ENCODE measurements at places on chromosomes 7 and 10.

DNA sequence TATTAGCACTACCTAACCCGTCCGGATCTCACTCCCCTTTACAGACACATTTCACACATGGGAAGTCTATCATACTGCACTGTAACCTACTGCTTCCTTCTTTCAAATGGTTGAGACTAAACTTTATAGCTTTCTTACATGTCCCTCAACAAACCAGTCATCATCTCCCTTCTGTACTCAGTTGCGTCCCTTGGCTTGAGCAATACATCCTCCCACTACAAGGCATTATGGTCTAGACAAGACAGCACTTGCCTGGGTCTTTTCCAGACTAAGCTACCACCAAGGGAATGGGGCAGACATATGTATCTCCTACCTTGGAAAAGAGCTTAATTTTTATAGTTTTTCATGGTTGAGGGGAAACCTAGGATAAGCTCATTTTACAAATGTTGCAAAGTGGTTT, 575.2 kb downstream of the KCNMA1 start:
- DNase-seq, result no peak

- DNase-seq, result no peak
Observed at GRCh38 chr7:42167631-42168236, 69.3 kb downstream of the GLI3 start.

DNA sequence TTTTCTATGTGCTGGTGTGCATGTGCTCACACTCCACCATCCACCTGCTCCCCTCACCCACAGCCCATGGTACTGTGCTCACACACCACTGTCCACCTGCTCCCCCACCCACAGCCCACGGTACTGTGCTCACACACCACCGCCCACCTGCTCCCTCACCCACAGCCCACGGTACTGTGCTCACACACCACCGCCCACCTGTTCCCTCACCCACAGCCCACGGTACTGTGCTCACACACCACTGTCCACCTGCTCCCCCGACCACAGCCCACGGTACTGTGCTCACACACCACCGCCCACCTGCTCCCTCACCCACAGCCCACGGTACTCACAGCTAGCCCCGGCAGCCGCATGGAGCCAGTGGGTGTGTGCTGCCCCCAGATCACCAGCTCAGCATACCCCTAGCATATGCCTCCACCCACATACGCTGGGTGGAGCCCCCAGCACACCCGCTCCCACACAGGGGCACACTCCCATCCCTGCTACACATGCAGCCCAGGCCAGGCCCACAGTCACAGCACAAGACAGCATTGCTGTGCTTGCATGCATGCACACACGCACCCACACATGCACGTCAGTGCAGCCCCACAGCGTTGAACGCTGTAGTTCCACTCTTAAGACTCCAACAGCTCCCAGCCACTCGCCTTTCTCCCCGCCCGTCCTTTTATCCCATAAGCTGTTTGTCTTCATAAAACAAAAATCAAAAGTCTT, 62.0 kb downstream of the PAX2 start:
- no peak for DNase-seq

DNA sequence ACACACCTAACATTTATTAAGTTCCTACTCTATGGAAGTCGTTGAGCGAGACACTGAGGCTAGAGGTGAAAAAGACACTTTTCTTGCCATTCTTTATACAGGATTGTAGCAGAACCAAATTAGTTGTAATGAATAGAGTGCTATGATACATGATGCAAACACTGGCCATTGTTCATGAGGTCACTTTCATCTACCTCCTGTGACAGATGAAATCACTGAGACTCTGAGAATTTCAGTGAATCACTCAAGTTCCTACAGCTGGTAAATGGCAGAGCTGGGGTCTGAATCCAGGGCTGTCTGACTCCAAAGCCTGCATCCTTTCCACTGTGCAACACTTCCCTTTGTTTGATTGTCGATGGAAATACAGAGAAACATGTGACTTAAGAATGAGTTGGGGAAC, 657.6 kb downstream of the LRMDA start:
- DNase-seq, result no peak

- DNase-seq, result no peak
Observed at GRCh38 chr7:37635346-37635745, 48.2 kb upstream of the GPR141 start.

- DNase-seq, result no peak
Observed at GRCh38 chr7:108716783-108717182, 147.1 kb downstream of the DNAJB9 start.

- no peak for DNase-seq
Observed at GRCh38 chr7:54559401-54559800, 17.2 kb downstream of the VSTM2A start.

DNA sequence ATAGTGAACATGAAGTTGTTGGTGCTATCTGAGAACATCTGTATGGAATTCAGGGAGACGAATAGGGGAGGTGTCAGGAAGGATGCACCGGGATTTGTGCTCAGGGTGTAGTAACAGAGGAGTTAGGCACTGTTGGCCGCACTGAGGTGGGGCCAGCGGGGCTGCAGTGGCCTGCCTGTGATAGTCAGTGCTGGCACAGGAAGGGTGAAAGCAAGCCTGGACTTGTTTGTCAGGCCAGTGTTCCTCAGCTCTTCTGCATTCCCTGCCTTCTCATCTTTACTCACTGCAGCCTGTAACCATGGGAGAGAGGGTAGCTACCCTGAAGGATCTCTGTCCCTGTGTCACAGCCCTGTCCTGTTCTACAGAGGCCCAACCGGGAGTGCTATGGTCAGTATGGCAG, 81.3 kb downstream of the SH2D4B start:
- DNase-seq, result no peak

DNA sequence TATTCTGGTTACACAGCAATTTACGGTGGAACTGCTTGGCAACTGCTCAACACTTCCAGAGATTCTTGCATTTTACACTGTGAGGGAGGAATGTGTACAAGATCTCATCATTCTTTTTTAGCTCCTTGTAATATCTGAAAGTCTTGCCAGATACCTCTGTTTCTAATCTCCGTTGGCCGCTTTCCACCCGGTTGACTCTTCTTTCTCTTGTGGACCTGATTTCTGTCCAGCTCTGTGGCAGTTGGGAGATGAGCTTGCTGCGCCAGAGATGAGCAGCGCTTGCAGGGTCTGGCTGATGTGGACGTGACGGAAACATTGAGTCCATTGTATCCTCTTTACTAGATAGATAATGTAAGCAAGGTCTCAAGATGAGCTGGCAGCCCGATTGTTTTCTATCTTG, 27.6 kb downstream of the SPAG6 start:
- DNase-seq, result no peak

- DNase-seq, result no peak
Observed at GRCh38 chr7:91503934-91504555, 239.8 kb downstream of the FZD1 start.

- DNase-seq, result no peak
Observed at GRCh38 chr7:7675686-7676085, 35.1 kb downstream of the UMAD1 start.

GRCh38 chr7:16135658-16136057, 285.7 kb downstream of the CRPPA start:
- DNase-seq, result no peak

DNA sequence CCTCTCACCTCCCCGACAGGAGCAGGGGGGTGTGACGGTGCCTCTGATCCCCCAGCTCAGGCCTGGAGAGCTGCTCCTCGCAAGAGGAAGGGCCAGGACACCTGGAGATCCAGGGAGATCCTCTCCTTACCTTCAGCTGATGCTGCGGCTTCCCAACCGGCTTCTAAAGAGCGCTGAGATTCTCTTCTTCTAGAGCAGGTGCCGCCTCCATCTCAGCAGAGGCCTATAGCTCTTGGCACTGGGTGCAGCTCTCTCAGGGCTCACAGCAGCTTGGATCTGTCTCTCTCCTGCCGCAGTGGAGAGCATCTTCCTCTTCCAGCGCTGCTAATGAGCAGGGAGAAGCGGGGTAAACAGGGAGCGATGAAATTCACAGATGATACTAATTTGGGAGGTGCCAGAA, 189.6 kb upstream of the PLXNA4 start:
- DNase-seq, result no peak

DNA sequence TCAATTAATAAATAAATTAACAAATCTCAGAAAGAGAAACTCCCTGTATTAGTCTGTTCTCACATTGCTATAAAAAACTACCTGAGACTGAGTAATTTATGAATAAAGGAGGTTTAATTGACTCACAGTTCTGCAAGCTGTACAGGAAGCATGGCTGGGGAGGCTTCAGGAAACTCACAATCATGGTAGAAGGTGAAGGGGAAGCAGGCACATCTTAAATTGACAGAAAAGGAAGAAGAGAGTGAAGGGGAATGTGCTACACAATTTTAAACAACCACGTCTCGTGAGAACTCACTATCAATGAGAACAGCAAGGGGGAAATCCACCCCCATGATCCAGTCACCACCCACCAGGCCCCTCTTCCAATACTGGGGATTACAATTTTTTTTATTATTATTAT, 358.3 kb upstream of the KIAA1217 start:
- no peak for DNase-seq

DNA sequence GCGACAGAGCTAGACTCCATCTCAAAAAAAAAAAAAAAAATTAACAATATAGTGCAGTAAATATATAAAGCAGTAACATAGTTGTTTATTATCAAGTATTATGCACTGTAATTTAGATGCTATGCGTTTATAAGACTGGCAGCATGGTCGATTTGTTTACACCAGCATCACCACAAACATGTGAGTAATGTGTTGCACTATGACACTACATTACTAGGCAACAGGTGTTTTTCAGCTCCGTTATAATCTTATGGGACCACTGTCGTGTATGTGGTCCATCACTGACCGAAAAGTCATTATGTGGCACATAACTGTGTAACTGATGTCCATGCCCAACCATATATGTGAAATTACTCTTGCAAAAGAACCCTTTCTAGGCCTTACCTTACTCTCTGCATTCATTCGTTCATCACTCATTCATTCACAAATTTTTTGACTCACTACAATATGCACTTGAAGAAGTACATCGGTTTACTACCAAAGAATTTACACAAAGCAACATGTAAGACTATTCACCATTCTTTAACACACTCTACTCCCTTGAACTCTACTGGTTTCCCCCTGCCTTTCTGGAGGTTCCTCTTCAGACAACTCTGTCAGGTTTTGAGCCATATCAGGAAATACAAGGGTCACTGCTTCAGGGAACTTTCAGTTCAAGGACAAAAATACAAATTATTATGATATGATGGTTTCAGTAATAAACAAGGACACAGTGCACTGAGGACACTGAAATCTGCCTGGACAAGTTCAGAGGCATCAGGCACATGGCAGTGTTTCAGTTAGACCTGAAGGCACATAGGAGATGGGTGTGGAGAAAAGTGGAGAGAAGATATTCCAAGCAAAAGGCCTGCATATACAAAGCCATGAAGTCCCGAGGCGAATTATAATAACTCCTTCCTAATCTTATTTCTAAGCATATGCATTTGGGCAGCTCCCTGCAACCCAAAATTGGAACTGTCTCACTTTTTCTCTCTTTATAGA, 17.4 kb downstream of the ITGB1 start:
- peak; percentile 25 for DNase-seq

DNA sequence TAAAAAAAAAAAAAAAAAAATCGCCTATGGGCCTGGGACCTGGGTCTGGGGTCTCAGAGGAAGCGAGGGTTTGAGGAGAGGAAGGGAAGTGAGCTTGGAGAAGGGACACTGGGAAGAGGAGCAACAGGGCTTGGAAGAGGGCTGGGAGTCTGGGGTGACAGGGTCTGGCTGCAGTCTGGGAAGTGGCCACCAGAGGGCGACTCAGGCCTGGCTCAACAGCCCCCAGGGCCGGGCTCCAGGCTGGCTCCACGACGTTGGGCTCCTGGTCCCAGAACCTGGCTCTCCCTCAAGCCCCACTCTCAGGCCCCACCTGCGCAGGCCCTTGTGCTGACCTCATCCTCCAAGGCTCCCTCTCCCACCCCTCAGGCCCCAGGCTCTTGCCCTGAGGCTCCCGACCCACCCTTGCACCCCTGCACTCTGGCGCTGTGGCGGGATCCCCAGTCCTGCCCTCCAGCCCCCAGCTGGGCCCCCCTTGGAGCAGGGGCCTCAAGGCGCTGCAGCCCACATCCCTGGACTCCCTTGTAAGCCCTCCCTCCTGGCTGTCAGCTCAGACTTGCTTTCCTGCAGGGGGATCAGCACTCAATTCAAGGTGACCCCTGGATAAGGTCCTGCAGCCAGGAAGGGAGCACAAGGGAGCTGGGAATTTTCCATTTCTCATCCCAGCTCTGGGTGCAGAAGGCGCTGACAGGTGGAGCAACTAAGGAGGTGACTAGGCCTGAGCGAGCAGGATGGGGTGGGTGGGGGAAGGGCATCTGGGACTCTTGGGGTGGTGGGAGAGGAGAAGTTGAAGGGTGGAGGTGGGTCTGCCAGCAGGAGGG, 5.4 kb upstream of the SPACDR start:
- peak; percentile 92 for DNase-seq

DNA sequence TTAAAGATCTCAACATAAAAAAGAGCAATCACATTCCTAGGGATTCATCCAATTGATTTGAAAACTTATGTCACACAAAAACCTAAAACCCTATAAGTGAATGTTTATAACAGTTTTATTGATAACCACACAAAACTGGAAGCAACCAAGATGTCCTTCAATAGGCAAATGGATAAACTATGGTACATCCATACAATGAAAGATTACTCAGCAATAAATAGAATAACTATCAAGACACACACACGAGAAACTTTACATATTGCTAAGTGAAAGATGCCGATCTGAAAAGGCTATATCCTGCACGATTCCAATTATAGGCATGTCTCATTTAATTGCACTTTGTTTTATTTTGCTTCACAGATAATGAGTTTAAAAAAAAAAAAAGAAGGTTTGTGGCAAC, 83.3 kb downstream of the ATE1 start:
- DNase-seq, result no peak

GRCh38 chr10:62234077-62234605, 34.5 kb downstream of the RTKN2 start:
- no peak for DNase-seq

DNA sequence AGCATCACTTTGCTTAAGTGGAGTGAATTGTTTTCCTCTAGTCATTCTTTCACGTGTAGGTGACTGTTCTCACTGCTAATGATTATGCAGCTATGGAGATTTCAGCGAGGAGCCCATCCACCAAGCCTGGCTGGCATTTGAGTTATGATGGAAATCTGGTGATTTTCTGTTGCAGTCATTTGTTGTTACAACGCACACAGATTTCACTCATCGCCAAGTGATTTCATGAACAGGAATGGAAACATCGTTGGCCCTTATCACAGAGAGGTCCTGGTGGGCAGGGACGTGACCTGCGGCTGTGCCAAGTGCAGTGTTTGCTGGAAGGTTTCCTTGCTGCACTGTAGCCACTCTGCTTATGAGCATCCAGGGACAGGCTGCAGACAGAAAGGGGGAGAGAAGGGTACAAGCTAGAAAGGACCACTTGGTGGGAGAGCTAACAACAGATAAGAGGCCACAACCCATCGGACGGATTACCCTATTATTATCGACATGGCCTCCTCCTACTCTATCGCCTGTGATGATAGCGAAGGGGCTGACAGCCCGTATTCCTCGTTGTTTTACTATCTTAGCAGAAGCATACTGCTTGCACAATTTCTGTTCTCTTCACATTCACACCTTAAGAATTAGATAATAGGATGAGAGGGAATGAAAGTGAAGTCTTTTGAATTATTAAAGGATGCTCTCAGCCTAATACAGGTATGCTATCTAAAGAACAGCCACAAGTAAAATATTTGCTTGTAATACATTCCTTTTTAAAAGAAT, 99.0 kb upstream of the PITRM1 start:
- no peak for DNase-seq

Measured in GM13976 (cell line).